Activated CD4-positive, alpha-beta T cell treated with anti-CD3 and anti-CD28 coated beads, Interleukin-2, amount 10 ng/mL, durations not matched to agents 24 days and 14 days (primary cell): ENCODE measurements at places on chromosomes 5 and 9. TPM values are rescaled to one million over a fixed set of nuclear protein-coding genes. Genes with fewer than 3 reads are reported as not detected.
A peak's percentile ranks its signal among the peaks of the same experiment; 100 is the strongest.

DNA sequence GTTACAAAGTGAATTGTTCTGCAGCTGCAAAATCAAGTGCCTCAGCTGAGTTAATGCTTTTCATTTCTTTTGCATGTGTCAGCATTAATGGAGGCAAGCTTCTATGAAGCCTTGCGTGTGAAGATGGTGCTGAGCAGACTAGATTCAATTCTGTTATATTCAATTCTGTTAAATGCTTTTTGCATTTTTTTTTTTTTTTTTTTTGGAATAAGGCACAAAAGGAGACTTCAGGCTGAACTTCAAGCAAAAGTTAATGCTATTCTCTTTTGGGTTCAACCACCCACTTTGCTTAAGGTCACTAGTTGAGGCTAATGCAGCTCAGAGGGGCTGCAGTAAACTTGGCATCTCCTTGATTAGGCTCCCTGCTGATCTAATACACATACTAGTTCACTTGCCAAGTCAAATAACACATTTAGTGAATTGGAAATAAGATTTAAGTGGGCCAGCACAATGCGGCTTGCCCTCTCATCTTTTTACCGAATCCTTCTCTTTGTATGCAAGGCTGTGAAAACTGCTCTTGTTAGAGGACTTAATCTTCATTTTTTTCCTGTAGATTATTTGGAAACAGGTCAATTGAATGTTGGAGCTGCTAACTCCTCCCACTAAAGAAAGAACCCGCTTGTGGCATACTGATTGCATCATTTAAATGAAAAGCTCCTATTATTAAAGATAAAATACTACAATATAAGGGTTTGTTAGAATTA is 1020.2 kb downstream of the NR2F1-AS1 start:
- H3K27me3 ChIP-seq: no peaks in the 10 kb centered on the region
- H3K4me1 ChIP-seq: no peaks in the 10 kb centered on the region
- no peaks in the 10 kb centered on the region for H3K36me3 ChIP-seq
- H3K4me3 ChIP-seq: no peak overlapping the region

- H3K36me3 ChIP-seq: no peaks in the 10 kb centered on the region
- no peak overlapping the region for H3K27ac ChIP-seq
- H3K27me3 ChIP-seq: peaks cover 11% of the 10 kb centered on the region
- DNase-seq: no peak
These were observed 401.6 kb downstream of the PDE4D start for GRCh38 chr5:59491945-59492344.

The ACTBL2 gene
- not detected in 2 replicates for total RNA-seq

The C5orf52 gene
- total RNA-seq: 0.42 TPM in 1 of 2 replicates, not detected in the other

DNA sequence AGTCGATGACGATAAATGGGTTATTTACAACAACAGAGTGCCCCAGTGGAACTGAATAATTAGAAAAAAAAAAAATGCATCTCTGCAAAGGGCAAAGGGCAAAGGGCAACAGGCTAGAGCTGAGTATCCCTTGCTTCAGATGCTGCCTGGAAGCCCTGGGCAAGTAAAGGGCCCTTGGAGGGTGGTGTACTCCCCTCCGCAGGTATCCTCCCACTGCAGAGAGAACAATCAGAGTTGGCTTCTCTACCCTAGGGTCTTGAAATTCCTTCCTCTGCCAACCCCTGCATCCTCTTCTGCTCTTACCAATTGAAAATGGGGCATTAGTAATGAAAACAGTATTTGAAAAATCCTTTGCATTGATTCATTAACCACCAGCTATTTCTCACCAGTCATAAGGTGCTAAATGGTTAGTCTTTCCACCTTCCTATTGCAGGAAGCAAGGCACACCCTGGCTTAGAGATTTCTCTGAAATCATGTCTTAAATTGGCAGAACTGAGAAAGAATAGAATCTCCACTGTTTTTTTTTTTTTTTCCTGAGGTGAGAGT is 122.6 kb downstream of the SEMA6A start:
- no peak for DNase-seq
- peaks cover 3% of the 10 kb centered on the region for H3K4me1 ChIP-seq
- no peak overlapping the region for H3K4me3 ChIP-seq
- H3K36me3 ChIP-seq: no peaks in the 10 kb centered on the region

GRCh38 chr9:91978740-91979414 is 28.8 kb upstream of the ROR2 start:
- DNase-seq: peak; percentile 59
- H3K27ac ChIP-seq: no peak overlapping the region
- no peaks in the 10 kb centered on the region for H3K4me1 ChIP-seq
- H3K4me3 ChIP-seq: no peak overlapping the region
- H3K36me3 ChIP-seq: no peaks in the 10 kb centered on the region
- H3K27me3 ChIP-seq: peaks cover 1% of the 10 kb centered on the region

DNA sequence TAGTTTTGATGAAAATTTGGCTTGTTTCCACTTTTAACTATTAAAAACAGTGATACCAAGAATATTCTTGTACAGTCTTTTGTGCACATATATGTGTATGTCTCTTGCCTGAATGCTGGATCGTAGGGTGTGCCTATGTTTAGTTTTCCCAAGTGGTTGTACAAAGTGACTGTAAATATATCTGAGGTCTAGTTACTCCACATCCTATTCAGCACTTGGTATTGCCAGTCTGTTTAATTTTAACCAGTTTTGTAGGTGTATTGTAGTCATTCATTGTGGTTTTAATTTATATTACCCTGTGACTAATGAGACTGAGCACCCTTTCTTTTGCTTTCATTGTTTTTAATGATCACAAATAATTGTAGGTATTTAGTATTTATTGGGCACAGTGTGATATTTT is 17.8 kb downstream of the RCL1 start:
- H3K36me3 ChIP-seq: peaks cover 46% of the 10 kb centered on the region
- peaks cover 31% of the 10 kb centered on the region for H3K4me1 ChIP-seq

The CARTPT gene
- not detected in 2 replicates for total RNA-seq

- H3K4me3 ChIP-seq: no peak overlapping the region
- H3K27ac ChIP-seq: no peak overlapping the region
- peak; percentile 24 for DNase-seq
These were observed 5.1 kb upstream of the NFIB start for GRCh38 chr9:14318934-14319580.

DNA sequence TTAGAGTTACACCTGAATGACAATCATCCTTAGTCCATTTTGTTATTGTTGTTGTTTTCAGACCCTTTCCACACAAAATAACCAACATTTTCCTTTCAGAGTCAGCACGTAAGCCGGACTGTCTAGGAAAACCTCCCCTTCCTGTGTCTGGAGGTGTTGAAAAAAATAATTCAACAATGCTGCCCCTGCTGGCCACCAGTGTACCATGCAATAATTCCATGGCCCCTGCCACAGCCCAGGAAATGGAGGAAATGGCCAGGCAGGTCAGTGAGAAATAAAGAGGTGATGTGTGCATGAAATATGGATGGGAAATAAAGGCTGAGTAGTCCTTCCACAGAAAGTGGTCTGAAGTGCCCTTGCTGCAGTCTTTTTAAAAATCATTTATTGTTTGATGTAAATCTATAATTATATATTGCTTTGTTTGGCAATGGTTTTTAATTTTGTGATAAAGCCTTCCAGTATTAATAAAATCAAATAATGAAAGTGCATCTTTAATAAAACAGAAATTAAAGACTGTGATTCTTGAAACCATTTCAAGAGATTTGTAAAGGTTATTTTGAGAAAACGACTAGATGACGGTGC is 152.8 kb upstream of the PAPPA start:
- no peak for DNase-seq
- H3K4me1 ChIP-seq: no peaks in the 10 kb centered on the region

- no peak for DNase-seq
- no peak overlapping the region for H3K27ac ChIP-seq
- H3K27me3 ChIP-seq: no peaks in the 10 kb centered on the region
- H3K4me1 ChIP-seq: no peaks in the 10 kb centered on the region
These were observed 20.9 kb downstream of the NDUFA8 start for GRCh38 chr9:122138560-122139268.

GRCh38 chr9:17556255-17556654 is 22.6 kb upstream of the SH3GL2 start:
- no peaks in the 10 kb centered on the region for H3K36me3 ChIP-seq
- no peak overlapping the region for H3K4me3 ChIP-seq
- H3K27ac ChIP-seq: no peak overlapping the region
- H3K4me1 ChIP-seq: no peaks in the 10 kb centered on the region

The GOLM1 gene
- 5.5 and 6.6 TPM in 2 replicates for total RNA-seq

DNA sequence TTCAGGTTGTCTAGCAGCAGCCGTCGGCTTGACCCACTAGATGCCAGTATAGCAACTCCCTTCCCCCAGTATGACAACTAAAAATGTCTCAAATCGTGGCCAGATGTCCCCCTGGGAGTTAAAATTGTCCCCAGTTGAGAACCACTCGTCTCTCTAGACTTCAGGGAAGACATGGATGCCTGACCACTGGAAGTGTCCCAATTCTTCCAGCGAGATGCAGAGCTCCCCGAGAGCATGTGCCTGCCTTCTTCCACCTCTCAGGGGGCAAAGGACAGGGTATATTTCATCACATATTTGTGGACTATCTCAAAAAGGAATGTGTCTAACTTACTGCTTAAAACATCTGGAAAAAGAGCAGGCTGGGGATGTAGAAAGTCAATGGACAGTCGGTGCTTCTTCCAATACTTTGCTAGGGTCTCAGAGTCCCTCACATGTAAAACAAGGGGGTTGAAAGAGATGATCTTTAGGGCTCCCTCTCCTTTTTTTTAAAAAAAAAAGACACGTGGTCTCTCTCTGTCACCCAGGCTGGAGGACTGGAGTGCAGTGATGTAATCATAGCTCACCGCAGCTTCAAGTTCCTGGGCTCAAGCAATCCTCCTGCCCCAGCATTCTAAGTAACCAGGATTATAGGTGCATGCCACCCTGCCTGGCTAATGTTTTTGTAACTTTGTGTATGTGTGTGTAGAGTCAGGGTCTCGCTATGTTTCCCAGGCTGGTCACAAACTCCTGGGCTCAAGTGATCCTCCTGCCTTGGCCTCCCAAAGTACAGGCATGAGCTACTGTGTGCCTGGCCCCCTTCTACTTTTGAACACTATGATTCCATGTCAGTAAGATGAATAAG is 190.6 kb downstream of the DAB2IP start:
- H3K4me1 ChIP-seq: no peaks in the 10 kb centered on the region
- peaks cover 7% of the 10 kb centered on the region for H3K27me3 ChIP-seq
- no peak for DNase-seq

- no peak overlapping the region for H3K27ac ChIP-seq
- no peak for DNase-seq
- peaks cover 2% of the 10 kb centered on the region for H3K36me3 ChIP-seq
- no peaks in the 10 kb centered on the region for H3K4me1 ChIP-seq
These were observed 102.4 kb downstream of the MED27 start for GRCh38 chr9:131977109-131977838.

The FGD3 gene
- 39.5 and 39.7 TPM in 2 replicates for total RNA-seq

The TMEM174 gene
- total RNA-seq: not detected in 2 replicates

The GPRIN1 gene
- 3.7 TPM in 2 replicates for total RNA-seq

The CCDC183 gene
- total RNA-seq: 0.14 and 0.42 TPM in 2 replicates

GRCh38 chr9:110933350-110934001 is 104.8 kb downstream of the LPAR1 start:
- H3K36me3 ChIP-seq: no peaks in the 10 kb centered on the region
- no peaks in the 10 kb centered on the region for H3K27me3 ChIP-seq

- no peak for DNase-seq
- H3K36me3 ChIP-seq: peaks cover 37% of the 10 kb centered on the region
- H3K4me3 ChIP-seq: no peak overlapping the region
- no peaks in the 10 kb centered on the region for H3K27me3 ChIP-seq
These were observed 41.5 kb downstream of the HACD4 start for GRCh38 chr9:20989923-20990341.

GRCh38 chr9:106156465-106156864 is 462.1 kb downstream of the TMEM38B start:
- no peaks in the 10 kb centered on the region for H3K36me3 ChIP-seq
- H3K4me1 ChIP-seq: no peaks in the 10 kb centered on the region
- no peaks in the 10 kb centered on the region for H3K27me3 ChIP-seq
- no peak overlapping the region for H3K4me3 ChIP-seq
- DNase-seq: no peak

DNA sequence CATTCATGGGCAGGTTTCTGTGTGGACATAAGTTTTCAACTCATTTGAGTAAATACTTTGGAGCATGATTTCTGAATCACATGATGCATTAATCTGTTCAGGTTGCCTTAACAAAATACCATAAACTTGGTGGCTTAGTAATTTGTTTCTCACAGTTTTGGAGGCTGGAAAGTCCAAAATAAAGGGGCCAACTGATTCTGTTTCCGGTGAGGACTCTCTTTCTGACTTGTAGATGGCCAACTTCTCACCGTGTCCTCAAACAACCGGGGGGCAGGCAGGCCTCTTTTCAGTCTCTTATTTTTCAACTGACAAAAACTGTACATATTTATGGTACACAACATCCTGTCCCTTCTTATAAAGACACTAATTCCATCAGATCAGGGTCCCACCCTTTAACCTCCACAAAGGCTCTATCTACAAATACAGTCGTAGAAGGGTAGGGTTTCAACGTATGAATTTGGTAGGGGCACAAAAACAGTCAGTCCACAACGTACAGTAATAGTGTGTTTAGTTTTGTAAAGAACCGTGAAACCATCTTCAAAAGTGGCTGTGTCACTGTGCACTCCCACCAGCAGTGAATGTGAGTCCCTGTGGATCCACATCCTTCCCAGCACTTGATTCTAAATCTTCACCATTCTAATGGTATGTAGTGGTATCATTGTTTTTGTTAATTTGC is 37.2 kb downstream of the MLLT3 start:
- no peak overlapping the region for H3K4me3 ChIP-seq
- no peak for DNase-seq
- peaks cover 49% of the 10 kb centered on the region for H3K36me3 ChIP-seq
- no peaks in the 10 kb centered on the region for H3K27me3 ChIP-seq

DNA sequence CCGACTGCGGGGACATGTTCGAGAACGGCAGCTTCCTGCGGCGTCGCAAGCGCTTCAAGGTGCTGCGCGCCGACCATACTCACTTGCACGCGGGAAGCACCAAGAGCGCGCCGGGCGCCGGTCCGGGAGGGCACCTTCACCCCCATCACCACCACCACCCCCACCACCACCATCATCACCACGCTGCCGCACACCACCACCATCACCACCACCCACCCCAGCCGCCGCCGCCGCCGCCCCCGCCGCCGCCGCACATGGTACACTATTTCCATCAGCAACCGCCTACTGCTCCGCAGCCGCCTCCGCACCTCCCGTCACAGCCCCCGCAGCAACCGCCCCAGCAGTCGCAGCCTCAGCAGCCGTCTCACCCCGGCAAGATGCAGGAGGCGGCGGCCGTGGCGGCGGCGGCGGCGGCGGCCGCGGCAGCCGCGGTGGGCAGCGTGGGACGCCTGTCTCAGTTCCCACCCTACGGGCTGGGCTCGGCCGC is 514 bp downstream of the FOXB2 start:
- peak overlapping the region; percentile 26 for H3K4me3 ChIP-seq
- peaks cover 78% of the 10 kb centered on the region for H3K27me3 ChIP-seq
- peaks cover 14% of the 10 kb centered on the region for H3K36me3 ChIP-seq
- peak overlapping the region; percentile 76 for H3K27ac ChIP-seq
- H3K4me1 ChIP-seq: peaks cover 9% of the 10 kb centered on the region

The PSAT1 gene
- 88.5 and 91.3 TPM in 2 replicates for total RNA-seq

DNA sequence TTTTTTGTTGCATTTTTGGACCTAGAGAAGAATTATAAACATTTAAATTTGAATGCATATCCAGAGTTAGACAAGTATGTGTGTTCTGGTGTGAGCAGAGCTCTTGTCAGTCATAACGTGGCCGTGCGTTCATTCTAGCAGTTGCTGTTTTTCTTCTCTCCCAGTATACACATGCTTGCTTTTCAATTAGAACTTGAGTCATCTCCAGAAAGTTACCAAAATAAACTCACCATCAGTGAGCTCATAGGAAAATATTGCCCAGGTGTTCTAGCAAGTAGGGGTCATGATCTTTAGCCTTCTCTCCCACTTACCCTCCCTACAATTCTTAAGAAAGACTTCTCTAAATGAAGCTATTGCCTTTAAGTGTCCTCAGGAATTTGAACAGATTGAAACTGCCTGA is 247.5 kb upstream of the TUT7 start:
- no peak overlapping the region for H3K4me3 ChIP-seq
- no peaks in the 10 kb centered on the region for H3K4me1 ChIP-seq
- no peaks in the 10 kb centered on the region for H3K36me3 ChIP-seq
- peaks cover 4% of the 10 kb centered on the region for H3K27me3 ChIP-seq
- no peak overlapping the region for H3K27ac ChIP-seq
